ENCODE measurements at places on chromosomes 2 and 18.

- DNase-seq, result peak; percentile 17
These were observed 128.6 kb upstream of the NYAP2 start for GRCh38 chr2:225270861-225271260.

GRCh38 chr2:224909885-224910573 lies 132.2 kb downstream of the DOCK10 start:
- no peak for DNase-seq

DNA sequence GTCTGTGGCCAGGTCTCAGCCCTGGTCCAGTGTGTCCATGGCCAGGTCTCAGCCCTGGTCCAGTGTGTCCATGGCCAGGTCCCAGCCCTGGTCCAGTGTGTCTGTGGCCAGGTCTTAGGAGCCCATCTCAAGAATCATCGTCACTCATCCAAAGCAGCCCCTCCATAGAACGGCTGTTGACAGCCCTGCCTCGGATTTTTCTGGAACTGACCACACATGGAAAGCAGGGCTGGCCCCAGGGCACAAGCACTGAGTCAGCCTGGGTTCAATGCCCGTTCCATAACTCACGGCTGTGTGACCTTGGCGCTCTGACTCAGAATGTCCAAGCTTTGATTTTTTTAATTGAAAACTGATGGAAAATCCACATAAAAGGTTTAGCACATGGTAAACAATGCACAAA lies 59.9 kb upstream of the SNTG2 start:
- DNase-seq, result no peak

- no peak for DNase-seq
These were observed 659.5 kb downstream of the TSN start for GRCh38 chr2:122414902-122415301.

- no peak for DNase-seq
These were observed 48.6 kb upstream of the FSIP2 start for GRCh38 chr2:185689906-185690539.

DNA sequence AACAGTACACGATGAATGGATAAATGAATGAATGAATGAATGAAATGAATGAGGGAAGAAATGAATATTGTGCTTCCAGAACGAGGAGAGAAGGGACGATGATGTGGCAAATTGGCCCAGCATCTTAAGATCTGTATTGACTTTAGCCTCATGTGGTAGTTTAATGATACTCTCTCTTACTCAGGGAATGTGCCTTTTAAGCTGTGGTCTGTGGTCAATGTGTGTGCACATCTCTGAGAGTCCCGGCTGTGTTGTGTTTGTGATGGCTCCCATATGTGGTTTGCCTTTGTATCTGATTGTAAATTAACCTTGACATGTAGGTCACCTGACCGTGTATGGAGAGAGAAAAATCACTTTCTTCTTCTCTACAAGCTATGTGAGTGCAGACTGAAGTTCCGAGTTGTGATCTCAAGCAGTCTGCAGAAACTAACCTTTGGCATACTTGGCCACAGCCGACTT lies 91.2 kb downstream of the NEDD4L start:
- DNase-seq, result no peak

GRCh38 chr2:27615316-27615715 lies 13.5 kb downstream of the CCDC121 start:
- no peak for DNase-seq

DNA sequence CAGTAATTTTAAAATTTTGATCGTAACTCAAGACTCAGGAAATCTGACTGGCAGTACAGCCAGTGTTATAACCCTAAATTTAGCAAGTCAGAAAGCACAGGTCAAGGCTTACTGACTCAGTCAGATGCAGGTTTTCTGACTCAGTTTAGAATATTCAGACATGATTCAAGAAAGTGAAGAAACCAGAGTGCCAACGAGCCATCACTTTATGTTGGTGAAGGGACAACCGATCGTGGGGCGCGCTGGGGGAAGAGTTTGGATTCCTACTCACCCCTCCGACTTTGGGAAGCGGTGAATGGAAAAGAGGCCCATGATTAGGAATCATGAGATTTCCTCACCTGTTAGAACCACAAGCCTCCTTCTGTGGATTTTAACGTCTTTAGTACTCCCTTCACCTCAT lies 998 bp downstream of the RNF149 start:
- peak; percentile 29 for DNase-seq

DNA sequence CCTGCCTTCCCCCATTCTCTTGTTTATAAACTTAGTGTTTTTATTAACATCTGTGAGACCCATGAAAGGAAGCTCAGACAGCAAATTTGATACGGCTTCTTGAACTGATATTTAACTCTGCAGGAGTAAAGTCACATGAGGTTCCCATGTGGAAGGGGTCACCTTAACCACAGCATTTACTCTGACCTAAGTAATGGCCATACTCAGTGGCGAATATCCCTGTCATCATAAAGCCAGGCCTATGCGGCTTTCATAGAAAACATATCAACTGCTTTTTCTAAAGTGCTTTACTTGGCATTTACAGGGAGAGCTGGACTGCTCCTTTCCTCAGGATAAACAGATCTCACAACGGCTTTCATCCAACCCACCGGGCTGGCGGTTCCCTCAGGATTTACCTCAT lies 9.0 kb downstream of the REG1A start:
- DNase-seq, result no peak

DNA sequence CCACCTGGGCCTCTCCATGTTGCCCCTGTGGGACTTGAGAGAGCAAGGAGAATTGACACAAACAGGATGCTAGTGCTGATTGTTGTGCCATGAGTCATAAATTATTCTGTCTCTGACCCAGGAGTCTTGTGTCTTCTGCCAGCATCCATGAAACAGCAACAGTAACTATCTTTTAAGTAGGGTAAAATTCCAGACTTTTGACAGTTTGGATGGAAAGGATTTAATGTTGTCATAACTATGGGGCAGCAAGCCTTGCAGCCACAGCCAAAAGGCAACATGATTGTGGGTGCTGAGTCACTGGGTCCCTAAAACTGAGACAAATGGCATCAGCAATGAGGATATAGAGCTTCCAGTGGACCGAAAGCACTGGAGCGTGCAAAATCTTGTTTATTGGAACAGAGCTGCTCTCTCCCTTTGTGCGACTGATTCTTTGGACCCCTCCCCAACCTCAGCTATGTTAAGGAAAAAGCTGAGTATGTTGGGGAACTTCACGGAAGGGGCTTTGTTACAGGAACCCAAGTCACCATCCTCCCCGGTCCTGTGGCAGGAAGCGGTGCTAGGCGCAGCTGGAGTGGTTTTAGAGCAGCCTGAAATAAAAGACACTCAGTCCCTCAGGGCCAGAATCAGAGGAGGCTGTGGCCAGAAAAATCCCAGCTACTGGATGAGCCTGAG lies 9.6 kb upstream of the ITPRIPL1 start:
- peak; percentile 35 for DNase-seq

DNA sequence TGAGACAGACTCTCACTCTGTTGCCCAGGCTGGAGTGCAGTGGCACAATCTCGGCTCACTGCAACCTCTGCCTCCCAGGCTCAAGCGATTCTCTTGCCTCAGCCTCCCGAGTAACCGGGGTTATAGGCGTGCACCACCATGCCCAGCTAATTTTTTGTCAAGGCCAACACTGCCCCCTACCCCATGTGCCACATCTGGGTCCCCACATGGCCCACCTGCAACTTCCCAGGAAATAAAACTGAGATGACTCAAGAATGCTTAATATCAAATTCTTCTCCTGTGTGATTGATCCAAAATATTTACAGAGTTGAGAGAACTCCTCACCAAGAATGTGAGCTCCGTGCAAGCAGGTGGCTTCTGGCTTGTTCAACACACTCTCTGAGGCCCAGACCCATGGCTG lies 9.1 kb downstream of the AP1S3 start:
- DNase-seq, result no peak

DNA sequence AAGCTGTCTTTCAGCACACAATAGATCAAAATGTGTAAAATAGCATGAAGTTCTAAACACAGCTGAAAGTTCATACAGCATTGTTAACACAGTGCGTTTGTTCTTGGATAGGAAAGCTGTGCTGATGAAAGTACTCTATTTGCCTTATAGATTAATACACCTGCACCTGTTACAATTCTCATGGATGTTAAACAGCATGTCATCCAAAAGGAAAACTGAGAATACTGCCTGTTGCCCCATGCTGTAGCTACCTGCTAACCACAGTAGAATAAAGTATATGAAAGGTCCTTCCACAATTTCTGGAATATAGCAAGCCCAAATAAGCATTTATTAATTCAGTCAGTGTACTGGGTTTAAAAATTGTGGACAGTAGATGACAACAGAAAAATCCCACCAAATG lies 166.7 kb upstream of the DTNA start:
- DNase-seq, result no peak

DNA sequence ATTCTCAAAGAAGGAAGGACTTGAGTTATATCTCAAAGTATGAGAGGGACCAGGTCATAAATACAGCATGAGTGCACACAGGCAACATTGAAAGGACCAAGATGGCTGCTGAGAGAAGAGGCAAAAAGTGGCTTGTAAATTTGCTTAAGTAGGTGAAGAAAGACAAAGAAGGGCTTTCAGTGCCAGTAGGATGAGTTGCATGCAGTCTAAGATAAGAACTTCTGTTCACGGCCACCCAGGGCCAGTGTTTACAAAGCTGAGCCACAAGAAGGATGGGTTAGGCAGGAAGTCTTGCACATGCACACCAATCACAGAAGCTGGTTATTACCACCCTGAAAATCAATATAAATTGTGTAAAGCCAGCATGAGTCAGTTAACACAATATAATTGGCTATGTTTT lies 3.1 kb upstream of the ABCB11 start:
- DNase-seq, result no peak

DNA sequence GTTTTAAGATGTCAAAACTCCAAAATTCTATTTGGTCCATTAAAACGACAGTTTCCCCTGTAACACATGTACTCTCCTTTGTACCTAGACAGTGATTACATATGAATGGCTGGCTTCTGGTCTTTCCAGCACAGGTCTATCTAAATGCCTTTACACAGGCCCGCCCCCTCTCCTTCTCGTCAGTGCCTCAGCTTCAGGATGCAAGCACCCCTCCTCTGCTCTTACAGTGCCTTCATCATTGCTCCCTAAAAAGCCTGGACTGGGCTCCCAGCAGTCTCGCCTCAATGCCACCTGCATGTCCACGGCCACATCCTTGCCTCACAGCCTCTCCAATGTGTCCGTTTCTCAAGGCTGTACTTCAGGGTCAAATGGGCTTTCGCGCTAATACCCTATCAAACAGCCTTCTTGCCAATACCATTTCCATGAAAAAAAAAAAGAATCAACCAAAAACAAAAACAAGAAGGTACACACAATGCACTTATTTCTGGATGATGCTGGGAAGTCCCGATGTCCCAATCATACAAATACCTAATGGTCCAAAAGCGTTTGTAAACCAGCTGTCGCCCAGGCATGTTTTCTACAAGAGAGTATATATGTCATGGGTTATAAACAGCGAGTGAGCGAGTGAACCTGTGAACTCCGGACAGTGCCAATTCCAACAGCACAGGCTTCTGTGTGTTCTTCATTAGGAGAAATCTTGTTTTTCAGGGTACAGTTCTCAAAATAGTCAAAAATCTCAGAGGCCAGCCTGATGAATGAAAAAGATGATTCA lies 77.2 kb downstream of the EIPR1 start:
- no peak for DNase-seq

DNA sequence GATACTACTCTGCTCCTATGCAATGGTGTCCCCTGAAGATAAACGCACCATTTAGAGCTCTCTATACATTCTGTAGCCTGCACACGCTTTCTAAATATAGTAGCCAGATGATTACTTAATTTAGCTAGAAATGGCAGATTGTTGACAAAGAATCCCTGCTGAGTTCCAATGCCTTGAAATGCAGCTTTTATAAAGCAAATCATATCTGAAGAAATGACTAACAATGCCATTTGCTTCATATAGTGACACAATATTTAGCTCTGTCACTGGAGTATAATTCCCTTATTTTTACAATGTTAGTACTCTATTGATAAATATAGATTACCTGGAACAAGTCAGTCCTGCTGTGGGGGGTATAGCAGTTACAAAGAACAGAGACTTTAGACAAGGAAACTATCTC lies 166.2 kb downstream of the CDCA7 start:
- DNase-seq, result no peak

- no peak for DNase-seq
These were observed 20.1 kb upstream of the ALLC start for GRCh38 chr2:3637692-3638455.

GRCh38 chr2:235432741-235433520 lies 60.9 kb upstream of the AGAP1 start:
- DNase-seq, result no peak

DNA sequence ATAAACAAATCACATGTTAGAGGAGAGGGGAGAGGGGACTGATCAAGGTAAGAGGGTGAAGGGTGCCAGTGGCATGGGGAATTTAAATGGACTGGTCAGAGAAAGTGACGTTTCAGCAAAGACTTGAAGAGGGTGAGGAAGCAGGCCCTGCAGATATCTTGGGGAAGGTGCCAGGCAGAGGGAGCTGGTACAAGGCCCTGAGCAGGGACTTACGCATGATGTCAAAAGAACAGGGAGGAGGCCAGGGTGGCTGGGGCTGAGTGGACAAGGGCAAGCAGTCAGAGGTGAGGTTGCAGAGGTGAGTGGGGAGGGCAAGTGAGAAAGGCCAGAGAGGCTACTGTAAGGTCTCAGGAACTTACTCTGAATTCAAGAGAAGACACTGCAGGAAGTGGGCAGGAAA lies 53.3 kb upstream of the RMP24 start:
- DNase-seq, result no peak

DNA sequence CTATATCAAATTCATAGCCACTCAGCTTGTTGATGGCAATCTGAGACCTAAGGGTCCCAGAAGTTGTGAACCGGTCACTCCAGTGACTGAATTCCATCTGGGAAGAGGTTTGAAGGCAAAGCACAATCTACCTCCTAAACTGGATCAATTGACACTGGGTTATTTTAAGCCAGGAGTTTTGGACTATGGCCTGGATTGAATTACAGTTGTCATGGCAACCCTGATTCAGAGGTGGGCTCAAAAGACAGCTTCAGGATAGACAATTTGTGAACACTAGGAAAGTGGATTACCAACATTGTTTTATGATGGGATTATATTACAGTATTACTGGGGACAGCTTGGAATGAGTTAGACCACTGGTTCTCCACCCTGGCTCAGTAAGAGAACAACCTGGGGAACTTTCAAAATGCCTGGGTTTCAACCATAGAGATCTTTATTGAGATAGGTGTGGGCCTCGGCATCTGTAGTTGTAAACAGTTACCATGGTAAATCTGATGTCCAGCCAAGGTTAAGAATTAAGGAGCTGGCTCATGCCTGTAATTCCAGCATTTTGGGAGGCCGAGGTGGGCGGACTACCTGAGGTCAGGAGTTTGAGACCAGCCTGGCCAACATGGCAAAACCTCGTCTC lies 58.8 kb downstream of the MFSD6 start:
- no peak for DNase-seq

- no peak for DNase-seq
These were observed 30.0 kb upstream of the RTTN start for GRCh38 chr18:70235478-70235877.

DNA sequence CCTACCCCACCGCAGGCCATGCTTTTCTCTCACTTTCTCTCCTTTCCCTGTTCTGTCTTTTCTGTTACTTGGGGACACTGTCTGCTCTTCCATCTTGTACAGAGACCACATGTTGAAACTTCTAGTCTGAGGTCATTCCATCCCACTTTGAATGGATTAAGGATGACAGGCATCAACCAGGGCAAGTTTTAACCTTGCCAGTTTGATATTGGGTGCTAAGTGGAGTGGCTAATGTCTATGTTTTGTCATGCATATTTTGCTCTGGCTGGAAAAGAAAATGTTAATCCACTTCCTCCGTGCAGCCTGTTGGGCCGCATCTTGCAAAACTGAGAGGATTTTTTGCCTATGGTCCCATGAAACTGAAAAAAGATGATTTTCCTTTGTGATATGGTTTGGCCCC lies 205.5 kb upstream of the SESTD1 start:
- no peak for DNase-seq

GRCh38 chr2:726169-726568 lies 49.0 kb upstream of the TMEM18 start:
- no peak for DNase-seq
